ENCODE measurements at places on chromosomes 3 and 15. TPM values are rescaled to one million over a fixed set of nuclear protein-coding genes. Genes with fewer than 3 reads are reported as not detected.

GRCh38 chr3:195153653-195154052, 117.3 kb downstream of the XXYLT1 start:
- no peak for DNase-seq

- DNase-seq: no peak
Measured at GRCh38 chr3:134646086-134646485, 4.7 kb downstream of the KY start.

DNA sequence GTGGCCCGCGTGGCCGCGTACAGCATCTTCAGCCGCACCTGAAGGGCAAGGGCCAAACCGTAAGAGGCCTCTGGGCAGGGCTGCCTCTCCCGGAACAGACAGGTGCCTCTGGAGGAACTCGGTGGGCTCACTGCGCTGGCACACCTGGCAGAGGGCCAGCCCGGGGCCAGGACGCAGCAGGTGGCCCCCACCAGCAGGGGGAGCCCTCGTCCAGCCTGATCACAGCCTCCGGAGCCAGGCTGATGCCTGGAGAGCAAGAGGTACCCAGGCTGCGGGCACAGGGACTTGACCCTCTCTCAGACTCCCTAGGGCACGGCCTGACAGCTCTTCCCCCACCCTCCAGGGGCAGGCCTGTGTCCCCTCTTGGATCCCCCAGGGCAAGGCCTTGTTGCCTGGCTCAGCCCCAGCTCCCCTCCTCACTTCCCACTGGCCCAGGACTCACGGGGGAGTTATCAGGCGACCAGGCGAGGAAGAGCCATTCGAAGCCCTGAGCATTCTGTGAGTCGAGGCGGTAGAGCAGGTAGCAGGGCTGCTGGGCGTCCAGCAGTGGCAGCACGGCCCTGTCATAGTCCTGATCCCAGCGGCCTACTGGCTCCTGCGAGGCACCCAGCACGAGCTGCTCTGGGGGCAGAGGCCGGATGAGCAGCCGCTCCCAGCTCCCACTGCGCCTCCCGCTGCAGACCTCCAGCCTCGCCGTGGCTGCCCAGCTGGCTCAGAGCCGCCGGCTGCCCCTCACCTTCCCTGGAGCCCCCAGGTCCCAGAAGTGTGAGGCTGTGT, 6.2 kb upstream of the TLR9 start:
- peak; percentile 89 for DNase-seq

DNA sequence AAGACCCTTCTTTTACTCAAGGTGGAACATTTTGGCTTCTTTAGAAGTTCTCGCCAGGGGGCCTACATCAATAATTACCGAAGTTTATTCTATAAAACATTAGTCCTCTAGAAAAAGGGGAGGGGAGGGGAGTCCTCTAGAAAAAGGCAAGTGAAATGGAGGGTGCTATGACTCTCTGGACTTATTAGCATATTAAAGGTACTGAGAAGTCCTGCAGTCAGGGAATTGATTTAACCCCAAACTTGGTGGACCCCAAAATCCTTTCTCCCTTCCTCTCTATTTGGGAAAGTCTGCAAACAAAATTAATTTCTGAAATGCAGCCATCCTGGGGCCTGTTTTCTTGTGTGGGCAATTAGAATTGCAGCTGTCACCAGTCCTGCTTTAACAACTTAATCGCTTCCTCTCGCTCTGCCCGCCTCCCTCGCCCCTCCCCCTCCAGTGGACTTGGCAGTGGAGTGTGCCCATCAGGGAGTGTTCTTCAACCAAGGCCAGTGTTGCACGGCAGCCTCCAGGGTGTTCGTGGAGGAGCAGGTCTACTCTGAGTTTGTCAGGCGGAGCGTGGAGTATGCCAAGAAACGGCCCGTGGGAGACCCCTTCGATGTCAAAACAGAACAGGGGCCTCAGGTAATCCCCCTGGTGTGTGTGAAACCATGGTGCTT, 18.9 kb upstream of the LRRK1 start:
- no peak for DNase-seq

GRCh38 chr15:53328341-53328740, 431.1 kb downstream of the WDR72 start:
- no peak for DNase-seq

DNA sequence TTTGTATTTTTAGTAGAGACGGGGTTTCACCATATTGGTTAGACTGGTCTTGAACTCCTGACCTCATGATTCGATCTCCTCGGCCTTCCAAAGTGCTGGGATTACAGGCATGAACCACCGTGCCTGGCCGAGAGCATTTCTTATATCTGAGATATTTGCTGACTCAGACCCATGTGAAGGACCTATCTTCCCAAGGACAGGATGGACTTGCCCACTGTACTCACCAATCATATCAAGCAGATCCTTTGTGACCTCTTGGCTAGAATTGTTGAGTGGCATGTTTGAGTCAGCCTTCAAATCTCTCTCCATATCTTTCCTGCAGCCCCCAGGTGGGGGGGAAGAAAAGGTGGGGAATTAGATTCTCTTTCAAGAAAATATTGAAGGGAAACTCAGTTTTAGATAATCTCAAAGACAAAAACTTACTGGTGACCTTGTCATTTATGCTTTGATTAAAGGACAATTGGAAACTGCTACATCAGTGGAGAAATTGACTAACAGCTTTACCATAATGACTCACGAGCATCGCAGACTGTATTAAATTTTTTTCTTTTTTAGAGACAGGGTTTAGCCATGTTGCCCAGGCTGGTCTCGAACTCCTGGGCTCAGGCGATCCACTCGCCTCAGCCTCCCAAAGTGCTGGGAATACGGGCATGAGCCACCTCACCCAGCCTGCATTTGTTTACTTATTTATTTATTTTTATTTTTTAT, 3.1 kb downstream of the C3orf62 start:
- no peak for DNase-seq

DNA sequence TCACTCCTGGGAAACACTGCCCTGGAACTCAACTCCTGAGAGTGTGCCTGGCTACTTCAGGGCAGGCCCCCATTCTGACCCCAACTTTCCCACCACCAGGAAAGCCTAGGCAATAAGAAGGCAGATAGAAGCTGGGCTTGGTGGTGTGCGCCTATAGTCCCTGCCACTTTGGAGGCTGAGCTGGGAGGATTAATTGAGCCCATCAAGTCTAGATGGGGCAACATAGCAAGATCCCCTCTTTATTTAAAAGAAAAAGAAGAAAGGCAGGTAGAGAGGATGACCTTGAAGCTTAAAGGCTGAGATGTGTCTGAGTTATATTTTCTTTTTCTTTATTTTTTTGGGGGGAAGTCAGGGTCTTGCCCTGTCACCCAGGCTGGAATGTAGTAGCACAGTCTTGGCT, 4.2 kb upstream of the RBPMS2 start:
- no peak for DNase-seq

DNA sequence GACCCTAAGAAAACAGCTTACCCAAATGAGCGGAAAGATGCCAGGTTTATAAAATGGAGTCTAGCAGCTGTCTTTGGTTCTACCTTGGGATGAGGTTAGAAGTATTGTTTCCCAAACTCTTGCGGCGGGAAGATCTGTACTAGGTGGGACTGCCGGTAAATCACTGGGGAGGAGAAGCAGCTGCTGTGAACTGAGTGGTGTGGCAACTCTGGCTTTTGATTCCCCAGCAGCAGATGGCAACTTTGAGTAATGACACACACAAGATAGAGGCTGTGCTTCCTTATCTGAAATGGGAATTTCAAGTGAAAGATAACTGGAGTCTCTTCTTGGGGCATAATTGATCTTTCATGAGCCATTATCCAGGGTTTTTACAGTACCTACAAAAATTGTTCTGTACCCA, 184.9 kb downstream of the ATG7 start:
- DNase-seq: no peak

GRCh38 chr3:55305696-55306485, 181.2 kb downstream of the WNT5A start:
- DNase-seq: no peak

DNA sequence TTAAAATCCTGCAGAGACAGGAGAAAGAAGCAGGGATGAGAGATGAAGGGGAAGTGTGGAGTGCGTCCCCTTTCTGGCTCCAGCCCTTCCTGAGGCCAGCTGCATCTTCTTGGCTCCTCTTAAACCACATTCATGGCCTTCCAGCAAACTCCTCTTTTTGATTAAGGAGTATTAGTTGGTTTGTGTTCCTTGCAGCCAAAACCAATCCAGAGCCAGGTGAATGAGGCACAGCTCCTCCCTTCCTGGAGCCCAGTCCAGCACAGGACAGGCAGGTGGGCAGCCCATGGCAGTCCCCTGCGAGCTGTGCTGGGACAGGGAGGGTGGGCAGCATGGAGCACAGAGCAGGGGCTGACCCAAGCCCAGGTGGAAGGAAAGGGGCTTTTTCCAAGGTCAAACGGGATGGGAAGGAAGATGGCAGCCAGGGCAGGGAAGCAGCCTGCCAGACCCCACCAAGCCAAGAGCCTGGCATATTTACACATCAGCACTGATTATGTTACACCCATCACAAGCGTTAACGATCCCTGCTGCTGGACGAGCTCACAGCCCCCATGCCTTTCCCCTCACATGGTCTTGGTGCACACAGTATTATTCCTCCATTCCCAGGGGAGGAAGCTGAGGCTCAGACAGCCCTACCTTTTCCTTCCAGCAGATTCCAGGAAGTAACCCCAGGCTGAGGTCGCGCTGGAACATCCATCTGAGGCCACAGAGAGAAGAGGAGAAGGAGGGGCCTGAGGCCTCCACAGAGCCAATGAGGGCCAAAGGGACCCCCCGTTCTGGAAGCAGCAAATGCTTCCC, 175.6 kb downstream of the SMAD6 start:
- no peak for DNase-seq

DNA sequence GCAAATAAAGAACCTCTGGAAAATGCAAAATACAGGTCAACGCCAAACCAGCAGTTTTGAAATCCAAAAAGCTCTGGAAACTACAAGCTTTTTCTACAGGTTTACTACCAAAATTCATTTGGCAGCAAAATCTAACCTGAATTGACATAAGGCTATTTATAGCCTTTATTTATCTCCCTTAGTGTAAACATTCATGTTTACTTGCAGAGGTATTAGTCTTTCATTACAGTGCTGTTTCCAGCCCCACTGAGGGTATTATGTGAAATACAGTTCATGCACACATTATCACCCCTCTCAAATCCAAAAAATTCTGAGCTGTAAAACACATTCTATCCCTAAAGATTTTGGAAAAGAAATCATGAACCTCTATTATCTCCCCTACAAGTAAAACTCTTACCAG, 7.2 kb downstream of the SKIC8 start:
- DNase-seq: no peak

Gene SLC7A14
- not detected for total RNA-seq

Gene CADPS
- total RNA-seq: not detected

Gene PEAK1
- 32.1 TPM for total RNA-seq

Gene TMEM43
- total RNA-seq: 20.2 TPM

Gene RFC4
- total RNA-seq: 125 TPM

Gene CADM2
- total RNA-seq: 0.38 TPM

Gene ZCWPW2
- total RNA-seq: 0.68 TPM

All from activated CD8-positive, alpha-beta T cell treated with anti-CD3 and anti-CD28 coated beads for 36 hours (primary cell).